ENCODE measurements at places on chromosomes 4 and X.

DNA sequence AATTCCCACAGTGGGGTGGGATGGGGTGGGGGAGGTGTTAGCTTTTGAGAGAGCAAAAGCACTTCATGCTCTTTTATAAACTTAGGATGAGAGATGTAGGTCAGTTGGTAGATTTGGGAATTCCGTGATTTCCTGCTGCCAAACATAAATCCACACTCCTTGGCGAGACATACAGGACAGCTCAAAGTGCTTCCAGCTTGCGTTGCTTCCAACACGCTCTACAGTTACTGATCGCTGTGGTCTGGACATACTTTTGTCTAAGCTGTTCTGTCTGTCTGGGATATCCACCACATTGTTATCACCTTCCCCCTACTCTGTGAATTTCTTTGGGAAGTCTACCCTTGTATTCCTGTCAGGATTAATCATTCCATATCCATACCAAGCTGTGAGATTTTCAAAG lies 117.5 kb downstream of the RAPGEF2 start:
- no peak for DNase-seq

- peak; percentile 61 for DNase-seq
Measured at GRCh38 chr4:187166886-187167512, 443.3 kb upstream of the FAT1 start.

GRCh38 chr4:76594173-76594572 lies 159.1 kb downstream of the SHROOM3 start:
- DNase-seq, result no peak

DNA sequence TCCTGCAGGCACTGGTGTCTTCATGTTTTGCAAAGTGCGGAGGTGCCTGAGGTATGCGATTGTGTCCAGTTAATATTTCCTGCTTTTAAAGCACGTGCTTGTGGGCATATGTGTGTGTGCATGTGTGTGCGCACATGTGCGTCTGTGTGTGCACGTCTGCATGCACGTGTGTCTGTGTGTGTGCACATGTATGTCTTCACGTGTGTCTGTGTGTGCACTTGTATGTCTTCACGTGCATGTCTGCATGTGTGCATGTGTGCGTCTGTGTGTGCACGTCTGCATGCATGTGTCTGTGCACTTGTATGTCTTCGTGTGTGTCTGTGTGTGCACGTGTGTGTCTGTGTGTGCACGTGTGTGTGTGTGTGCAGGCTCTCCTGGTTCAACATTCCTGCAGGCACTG lies 49.5 kb downstream of the SHOX start:
- no peak for DNase-seq

DNA sequence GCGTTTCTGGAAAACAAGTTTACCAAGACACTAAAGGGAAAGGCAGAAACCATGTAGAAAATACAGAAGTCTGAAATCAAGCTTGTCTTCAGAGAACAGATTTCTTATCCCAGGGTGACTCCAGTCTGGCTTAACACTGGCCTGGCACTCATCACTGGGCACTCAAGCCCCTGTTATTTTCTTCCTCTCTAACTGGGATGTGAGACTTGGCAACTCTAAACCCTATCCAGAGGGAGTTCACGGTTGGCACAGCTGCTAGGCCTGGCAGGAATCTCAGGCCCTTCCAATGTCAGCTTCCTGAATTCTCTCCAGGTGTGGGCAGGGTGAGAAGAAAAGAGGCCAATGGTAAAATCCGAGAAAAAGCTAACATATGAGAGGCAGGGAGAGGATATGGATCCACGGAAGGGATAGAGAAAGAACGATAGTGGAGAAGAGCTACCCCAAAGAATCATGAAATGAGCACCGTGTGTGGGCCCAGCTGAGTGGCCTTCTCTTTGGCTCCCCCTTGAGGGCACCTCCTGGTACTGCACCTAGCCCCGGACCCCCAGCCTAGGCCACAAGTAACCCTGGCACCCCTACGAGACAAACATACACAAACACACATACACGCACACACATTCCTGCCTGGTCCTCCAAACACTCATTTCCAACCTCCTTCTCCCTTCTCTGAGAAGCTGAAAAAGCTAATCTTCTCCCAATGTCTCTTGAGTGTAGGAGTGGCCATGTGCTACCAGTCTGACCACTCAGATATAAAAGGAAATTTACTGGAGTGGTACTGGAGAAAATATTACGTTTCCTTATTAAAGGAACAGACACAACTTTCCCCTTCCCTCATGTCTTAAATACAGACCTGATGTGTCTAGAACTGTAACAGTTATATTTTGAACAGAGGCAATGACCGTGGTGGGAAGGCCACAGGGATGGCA lies 16.6 kb upstream of the PTCHD1 start:
- DNase-seq, result no peak

DNA sequence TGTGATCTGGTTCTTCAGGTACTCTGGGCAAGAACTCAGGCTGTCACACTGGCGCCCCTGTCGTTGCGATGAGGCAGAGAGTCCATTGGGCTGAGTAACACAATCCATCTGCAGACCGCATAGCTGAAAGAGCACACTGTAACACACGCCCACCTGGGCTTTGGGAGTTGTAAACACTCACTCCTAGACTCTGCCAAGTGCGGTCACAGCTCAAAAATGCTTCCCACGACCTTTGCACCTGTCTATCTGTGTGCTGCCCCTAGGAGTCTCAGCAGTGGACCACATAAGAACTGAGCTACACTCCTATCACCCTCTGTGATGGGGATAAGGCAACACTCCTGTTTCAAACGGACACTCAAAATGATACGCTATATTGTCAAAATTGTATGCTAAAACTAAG lies 2028.3 kb downstream of the PCDH7 start:
- no peak for DNase-seq

GRCh38 chrX:105302246-105302645 lies 81.8 kb upstream of the TEX13A start:
- no peak for DNase-seq

DNA sequence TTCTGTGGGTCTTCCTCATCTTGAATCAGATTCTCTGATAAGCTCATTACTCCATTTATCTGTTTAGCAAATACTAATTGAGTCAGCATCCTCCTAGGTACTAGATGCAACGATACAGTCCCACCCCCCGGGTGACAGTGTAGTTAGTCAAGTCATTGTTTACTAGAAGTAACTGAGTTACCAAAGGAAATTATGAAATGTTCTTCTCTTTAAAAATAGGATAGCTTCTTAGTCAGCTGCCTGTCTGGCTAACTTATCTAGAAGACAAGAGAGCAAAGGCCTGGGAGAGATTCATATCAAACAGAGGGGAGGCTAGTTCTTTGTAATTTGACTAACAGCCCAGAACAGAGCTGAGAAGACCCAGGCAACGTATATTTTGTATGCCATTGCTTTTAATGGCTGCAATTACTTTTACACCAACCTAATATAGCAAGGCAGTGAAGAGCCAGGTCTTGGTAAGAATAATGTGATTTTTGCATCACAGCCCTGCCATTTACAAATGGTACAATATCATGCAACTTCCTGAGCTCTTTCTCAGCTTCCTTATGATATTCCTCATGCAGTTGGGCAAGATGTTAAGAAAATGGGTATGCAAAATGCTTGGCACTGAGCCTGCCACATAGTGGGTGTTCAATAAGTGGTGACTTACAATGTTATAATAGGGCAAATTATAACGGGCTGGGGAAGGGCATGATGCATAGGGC lies 149.9 kb downstream of the CHIC2 start:
- DNase-seq, result peak; percentile 73

DNA sequence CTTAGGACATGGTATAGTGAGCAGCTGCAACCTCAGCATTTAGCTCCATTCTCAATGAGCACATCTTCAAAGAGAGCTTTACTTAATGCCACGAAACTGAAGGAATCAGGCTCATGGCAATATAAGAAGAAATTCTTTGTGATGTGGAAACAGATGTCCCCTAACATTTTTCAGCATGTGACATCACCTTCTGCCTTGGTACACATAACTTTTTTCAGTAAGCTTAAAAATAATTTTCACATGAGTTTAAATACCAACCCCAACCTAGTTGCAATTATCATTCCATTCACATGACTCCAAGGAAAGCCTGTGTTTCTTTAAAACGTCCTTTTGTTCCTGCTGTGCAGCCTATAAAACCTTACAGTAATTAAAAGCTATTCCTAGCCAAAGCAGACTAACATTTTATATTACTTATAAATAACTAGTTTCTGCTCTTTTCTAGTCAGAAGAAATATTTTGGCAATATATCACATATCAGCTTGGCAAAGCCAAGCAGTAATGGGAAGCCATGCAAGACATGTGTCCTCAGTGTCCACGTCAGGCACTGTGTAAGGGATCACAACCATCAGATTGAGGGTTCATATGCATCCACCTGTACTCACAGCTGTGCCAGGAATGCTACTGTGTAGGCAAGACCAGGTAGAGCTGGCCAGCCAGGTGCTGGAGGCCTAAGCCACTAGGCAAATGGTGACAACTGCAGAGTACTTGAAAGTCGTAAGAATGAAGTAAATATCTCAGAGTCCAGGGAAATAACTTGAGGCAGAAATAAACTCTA lies 466.6 kb downstream of the INPP4B start:
- peak; percentile 93 for DNase-seq

DNA sequence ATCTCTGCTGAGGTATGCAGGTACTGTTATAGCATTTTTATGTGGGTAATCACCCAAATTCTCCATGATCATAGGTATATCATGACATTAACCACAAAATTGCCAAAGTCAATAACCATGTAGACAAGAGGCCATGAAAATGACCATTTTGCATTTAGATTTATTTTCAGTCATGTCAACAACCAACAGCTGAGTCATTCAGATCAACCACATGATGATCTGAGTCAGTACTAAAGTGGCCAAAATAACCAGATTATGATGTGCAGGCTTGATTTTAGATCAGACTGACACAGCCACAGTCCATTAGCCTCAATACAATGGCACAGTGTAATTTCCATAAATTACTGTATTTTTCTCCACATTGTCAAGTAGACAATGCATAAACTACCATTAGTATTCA lies 240.5 kb downstream of the GRIA3 start:
- peak; percentile 23 for DNase-seq

DNA sequence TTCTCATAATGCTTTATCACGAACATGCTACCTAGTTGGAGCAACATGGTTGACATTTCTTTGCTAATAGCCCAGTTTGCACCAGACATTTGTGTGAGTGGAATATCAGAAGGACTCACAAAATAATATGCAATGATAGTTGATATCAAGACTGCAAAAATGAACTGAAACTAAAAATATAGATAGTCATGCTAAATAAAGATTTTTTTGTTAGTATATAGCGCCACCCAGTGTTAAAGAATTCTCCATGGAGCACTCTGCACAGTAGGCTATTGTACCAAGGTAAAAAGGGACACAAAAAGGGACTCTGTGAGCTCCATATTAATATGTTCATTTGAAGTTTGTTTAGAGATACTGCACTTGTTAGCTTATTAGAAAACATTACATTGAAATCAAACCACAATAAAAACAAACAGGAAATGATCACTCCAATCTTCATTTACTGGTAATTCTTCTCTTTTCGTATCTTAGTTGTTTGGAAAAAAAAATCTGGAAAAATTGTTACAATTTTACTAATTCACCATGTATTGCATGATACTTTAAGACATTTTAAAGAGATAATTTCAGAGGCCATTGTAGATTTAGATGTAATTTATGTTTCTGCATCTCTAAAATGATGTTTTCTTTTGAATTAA lies 1509.6 kb downstream of the ADGRL3 start:
- peak; percentile 69 for DNase-seq

DNA sequence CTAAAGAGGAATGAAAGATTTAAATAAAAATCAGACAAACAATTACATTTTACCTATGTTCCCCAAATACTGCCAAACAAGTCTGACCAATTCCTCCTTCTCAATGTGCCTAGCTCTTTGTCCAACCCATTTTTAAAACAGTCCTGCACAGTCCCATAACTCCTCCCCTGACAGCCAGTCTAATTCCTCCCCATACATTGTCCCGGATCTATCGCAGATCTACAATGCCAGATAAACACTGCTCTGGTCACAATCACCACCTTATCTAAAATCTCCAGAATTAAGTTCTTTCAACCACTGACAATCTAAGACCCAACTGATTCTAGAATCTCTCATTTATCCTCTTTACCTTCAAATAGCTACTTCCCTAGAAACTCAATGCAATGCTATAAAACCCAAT lies 176.0 kb downstream of the APBB2 start:
- no peak for DNase-seq

- DNase-seq, result peak; percentile 61
Measured at GRCh38 chrX:9888953-9889470, 78.1 kb upstream of the CLDN34 start.

- peak; percentile 42 for DNase-seq
Measured at GRCh38 chrX:700936-701335, 70.3 kb downstream of the SHOX start.

DNA sequence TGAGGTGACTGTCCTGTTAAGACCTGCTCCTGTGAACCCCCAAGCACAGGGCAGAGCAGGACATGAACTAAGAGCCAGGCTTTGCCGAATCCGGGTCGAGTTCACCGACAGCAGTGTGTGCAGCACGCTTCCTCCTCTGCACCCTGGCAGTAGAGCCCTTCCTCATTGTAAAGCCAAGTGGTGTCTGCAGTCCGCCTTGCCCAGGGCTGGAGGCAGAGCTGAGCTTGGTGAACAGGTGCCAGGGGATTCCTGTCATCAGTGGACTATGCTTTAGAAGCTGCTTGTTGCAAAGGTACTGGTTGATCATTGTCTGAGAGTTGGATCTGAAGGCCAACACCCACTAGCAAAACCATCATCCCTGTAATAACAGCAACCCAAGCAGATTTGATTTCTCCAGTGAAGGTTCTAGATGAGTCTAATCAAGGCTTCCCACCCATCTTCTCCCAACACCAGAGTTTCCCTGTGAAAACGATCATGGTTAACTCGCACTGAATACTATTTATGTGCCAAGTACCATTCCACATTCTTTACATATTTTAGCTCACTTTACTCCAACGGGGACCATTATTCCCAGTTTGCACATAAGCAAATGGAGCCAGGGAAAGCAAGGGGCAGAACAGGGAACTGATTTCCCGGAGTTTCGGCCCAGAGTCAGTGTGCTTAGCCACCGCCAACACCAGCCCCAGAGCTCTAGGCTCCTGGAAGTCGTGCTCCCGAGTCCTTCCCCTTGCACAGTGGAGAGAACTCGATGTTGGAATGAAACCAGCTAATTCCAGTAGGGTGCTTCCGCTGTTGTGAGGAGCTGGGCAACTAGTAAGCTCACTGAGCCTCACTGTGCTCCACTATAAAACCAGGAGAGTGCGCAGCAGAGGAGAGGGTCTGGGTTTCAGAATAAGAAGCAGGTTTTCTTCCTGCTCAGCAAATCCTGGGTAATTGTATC lies 1.4 kb upstream of the SLC34A2 start:
- DNase-seq, result no peak

GRCh38 chr4:14874990-14875389 lies 127.3 kb upstream of the CPEB2 start:
- no peak for DNase-seq

DNA sequence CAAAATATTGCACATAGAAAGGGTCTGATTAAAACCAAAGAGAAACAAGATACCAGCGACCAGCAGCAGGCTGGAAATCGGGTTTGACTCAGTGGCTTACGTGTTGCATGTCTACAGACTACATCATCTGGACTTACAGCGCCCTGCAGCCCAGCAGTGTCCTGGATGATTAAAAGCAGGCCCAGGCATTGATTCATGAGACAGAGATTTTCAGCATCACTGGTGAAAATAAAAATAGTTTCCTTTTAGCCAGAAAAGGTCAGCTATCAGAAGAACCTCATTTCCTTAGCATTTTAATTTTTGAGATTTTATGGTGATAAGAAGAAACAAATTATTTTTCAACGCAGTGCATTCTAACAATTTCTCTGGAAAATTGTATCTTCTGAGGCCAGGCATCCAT lies 190.6 kb downstream of the PTTG2 start:
- DNase-seq, result no peak

GRCh38 chr4:168880072-168880675 lies 129.9 kb downstream of the CBR4 start:
- DNase-seq, result peak; percentile 63

- no peak for DNase-seq
Measured at GRCh38 chr4:147049946-147050345, 104.3 kb upstream of the TTC29 start.

- DNase-seq, result no peak
Measured at GRCh38 chr4:13561673-13562072, 17.4 kb upstream of the NKX3-2 start.
